Astrocyte (in vitro differentiated cells and primary cell): ENCODE measurements at places on chromosomes 7 and 10. TPM values are rescaled to one million over a fixed set of nuclear protein-coding genes. Genes with fewer than 3 reads are reported as not detected.

DNA sequence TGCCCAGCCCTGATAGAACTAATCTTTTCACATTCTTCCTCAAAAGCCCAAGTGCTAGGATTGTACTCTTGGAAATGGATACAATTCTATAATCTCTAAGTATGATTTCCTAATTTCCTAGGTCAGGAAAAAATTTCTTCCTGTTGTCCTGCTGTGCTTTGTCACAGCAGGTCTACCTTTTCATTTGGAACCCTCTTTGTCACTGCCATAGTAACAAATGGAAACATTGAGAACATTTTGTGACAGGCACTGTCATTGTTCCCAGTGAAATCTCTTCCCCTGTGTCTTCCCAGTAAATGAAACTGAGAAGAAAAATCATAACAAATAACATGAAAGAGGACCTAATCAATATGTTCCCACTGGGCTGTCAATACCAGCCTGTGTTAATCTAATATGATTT is 150.9 kb upstream of the KAT6B start:
- no peak overlapping the region for H3K27ac ChIP-seq
- no peak for DNase-seq

GRCh38 chr7:23268167-23268566 is 21.6 kb downstream of the GPNMB start:
- DNase-seq: no peak
- H3K27ac ChIP-seq: no peak overlapping the region

DNA sequence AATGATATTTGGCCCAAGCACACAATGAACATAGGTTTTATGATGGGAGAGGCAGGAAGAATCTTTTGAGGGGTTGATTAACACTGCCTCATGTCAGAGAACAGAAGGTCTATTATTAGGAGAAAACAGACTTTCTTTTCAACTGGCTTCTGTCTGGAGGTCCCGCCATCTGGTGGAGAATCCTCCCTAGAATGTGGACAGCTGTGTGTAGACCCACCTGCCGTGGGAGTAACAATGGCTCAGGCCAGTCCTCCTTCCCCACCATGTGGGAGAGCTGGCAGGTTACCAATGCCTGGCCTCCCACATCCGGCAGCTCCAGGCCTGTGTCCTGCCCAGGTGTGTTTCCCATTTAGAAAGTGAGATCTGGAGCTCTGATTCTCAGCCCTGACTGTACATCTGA is 70.4 kb upstream of the AOAH start:
- no peaks in the 10 kb centered on the region for H3K36me3 ChIP-seq
- H3K4me1 ChIP-seq: no peaks in the 10 kb centered on the region
- no peak for DNase-seq
- H3K4me3 ChIP-seq: no peak overlapping the region
- H3K27me3 ChIP-seq: no peaks in the 10 kb centered on the region

GRCh38 chr7:157824011-157824818 is 487.4 kb downstream of the DNAJB6 start:
- no peak overlapping the region for H3K27ac ChIP-seq
- H3K36me3 ChIP-seq: no peaks in the 10 kb centered on the region
- H3K4me1 ChIP-seq: no peaks in the 10 kb centered on the region
- no peak for DNase-seq
- no peaks in the 10 kb centered on the region for H3K27me3 ChIP-seq

DNA sequence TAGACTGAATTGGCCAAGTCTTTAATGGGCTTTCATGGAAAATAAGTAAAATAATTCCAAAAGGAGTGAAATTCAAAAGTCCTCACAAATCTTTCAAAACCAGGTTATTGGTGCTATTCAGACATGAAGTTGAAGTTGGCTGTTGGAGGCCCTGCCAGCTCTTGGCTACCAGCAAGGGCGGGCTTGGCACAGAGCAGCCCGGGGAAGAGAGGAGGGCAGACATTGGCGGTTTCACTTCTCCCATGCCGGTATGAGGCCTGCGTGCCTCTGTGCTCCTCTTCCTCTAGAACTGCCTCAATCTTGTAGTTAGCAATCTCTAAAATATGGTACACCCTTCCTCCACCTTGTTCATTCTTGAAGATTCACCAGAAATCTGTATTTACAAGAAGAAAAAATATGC is 16.4 kb upstream of the NPS start:
- H3K36me3 ChIP-seq: no peaks in the 10 kb centered on the region
- no peak for DNase-seq
- no peaks in the 10 kb centered on the region for H3K4me1 ChIP-seq
- H3K4me3 ChIP-seq: no peak overlapping the region

GRCh38 chr10:97408496-97408992 is 7.4 kb upstream of the RRP12 start:
- DNase-seq: no peak
- peaks cover 13% of the 10 kb centered on the region for H3K4me1 ChIP-seq
- H3K36me3 ChIP-seq: no peaks in the 10 kb centered on the region
- H3K27ac ChIP-seq: no peak overlapping the region

GRCh38 chr7:32905175-32905662 is 13.7 kb upstream of the KBTBD2 start:
- DNase-seq: peak; percentile 80
- no peak overlapping the region for H3K27ac ChIP-seq
- no peaks in the 10 kb centered on the region for H3K36me3 ChIP-seq

DNA sequence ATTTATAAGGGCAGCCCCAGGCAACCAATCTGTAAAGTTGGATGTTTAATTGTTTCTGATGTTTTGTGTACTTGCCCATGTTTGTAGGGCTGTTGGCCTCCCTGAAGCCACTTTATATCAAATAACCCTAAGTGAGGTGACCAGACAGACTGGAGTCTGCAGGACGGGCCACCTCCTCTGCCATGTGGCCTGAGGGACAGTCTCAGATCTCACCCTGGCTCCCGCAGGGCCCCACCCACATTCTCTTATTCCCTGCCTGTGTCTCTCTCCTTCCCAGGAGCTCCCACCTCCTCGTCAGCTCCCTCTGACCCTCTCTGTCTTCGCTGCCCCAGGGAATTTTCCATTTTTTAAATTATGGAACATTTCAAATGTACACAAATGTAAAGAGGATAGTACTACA is 9.5 kb upstream of the C10orf71 start:
- H3K27me3 ChIP-seq: peaks cover 2% of the 10 kb centered on the region
- no peak overlapping the region for H3K4me3 ChIP-seq
- no peak overlapping the region for H3K27ac ChIP-seq
- no peaks in the 10 kb centered on the region for H3K4me1 ChIP-seq

DNA sequence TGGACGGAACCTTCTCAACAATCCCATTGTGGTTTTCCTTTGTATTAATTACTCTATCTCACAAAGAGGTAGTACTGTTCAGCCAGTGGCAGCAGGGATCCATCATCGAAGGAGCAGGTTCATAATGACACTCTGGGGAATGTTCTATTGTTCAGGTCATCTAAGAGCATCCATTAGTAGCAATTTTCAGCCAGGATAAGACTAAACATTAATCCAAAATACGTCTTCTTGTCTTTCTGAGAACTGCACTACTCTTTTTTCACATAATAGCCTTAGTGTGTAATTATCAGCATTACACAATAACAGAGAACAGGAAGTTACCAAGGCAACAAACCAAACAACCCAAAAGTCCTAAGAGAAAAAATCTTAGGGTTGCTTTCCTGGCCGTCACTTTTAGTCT is 259.5 kb upstream of the VWC2 start:
- no peak overlapping the region for H3K27ac ChIP-seq
- no peak for DNase-seq
- H3K27me3 ChIP-seq: no peaks in the 10 kb centered on the region
- H3K4me3 ChIP-seq: no peak overlapping the region

DNA sequence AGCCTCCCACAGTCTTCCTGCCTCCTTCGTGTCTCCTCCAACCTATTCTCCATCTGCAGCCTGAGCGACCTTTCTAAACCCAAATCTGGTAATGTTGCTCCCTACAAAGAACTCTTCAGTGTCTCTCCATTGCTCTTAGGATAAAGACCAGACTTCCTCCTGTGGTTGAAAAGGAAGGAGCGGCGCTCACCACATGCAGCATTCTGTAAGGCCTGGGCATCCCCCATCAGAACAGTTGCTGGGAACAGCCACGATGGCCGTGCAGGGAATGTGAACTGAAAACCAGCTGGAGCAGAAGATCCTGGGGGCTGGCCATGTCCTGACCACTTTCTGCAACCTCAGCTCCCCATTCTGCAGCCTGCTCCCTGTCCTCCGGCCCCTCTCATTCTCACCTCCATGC is 237.8 kb upstream of the ZMIZ1 start:
- H3K27ac ChIP-seq: no peak overlapping the region
- DNase-seq: no peak
- H3K27me3 ChIP-seq: peaks cover 4% of the 10 kb centered on the region
- no peak overlapping the region for H3K4me3 ChIP-seq

- no peaks in the 10 kb centered on the region for H3K36me3 ChIP-seq
- DNase-seq: no peak
- H3K27me3 ChIP-seq: peaks cover 4% of the 10 kb centered on the region
- H3K27ac ChIP-seq: no peak overlapping the region
- H3K4me1 ChIP-seq: no peaks in the 10 kb centered on the region
These were observed 15.8 kb downstream of the TSPAN33 start for GRCh38 chr7:129160161-129160905.

DNA sequence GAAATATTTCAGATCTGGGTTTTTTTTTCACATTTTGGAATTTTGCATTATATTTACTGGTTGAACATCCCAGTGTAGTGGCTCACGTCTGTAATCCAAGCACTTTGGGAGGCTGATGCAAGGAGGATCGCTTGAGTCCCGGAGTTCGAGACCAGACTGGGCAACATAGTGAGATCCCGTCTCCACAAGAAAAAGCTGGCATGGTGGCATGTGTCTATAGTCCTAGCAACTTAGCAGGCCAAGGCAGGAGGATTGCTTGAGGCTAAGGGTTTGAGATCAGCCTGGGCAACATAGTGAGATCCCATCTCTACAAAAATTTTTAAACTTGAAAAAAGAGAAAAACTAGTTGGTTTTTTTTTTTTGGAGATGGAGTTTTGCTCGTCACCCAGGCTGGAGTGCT is 6.0 kb downstream of the RFC2 start:
- DNase-seq: no peak
- H3K27me3 ChIP-seq: no peaks in the 10 kb centered on the region
- H3K4me3 ChIP-seq: no peak overlapping the region
- peaks cover 16% of the 10 kb centered on the region for H3K36me3 ChIP-seq

GRCh38 chr7:43039346-43039745 is 73.1 kb upstream of the HECW1 start:
- no peak for DNase-seq
- H3K4me1 ChIP-seq: peaks cover 4% of the 10 kb centered on the region
- H3K27ac ChIP-seq: no peak overlapping the region
- no peak overlapping the region for H3K4me3 ChIP-seq
- no peaks in the 10 kb centered on the region for H3K27me3 ChIP-seq

DNA sequence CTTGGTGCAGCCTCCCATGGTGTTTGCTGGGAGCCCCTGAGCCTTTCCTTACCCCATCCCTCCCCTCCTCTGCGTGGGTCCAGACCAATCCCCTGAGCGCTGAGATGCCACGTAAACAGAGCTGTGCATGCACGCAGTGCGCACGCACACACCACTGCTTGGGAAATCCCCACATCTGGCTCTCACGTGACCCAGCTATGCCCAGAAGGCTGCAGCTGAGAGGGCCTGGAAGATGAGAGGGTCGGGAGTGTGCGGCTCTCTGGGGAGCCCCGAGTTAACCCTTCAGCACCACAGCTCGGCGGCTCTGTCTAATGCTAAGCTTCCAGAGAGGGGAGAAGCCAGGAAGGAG is 177.2 kb downstream of the SH3PXD2A start:
- no peaks in the 10 kb centered on the region for H3K36me3 ChIP-seq
- H3K27ac ChIP-seq: peak overlapping the region; percentile 91
- peaks cover 25% of the 10 kb centered on the region for H3K4me1 ChIP-seq
- H3K27me3 ChIP-seq: no peaks in the 10 kb centered on the region
- H3K4me3 ChIP-seq: no peak overlapping the region
- peak; percentile 90 for DNase-seq

- H3K27ac ChIP-seq: no peak overlapping the region
- H3K4me1 ChIP-seq: no peaks in the 10 kb centered on the region
- no peak for DNase-seq
- H3K27me3 ChIP-seq: no peaks in the 10 kb centered on the region
These were observed 101.6 kb upstream of the SP4 start for GRCh38 chr7:21326241-21326640.

- no peak overlapping the region for H3K27ac ChIP-seq
- DNase-seq: no peak
- H3K36me3 ChIP-seq: no peaks in the 10 kb centered on the region
- no peak overlapping the region for H3K4me3 ChIP-seq
- H3K27me3 ChIP-seq: no peaks in the 10 kb centered on the region
These were observed 32.8 kb downstream of the CPED1 start for GRCh38 chr7:121020989-121021969.

DNA sequence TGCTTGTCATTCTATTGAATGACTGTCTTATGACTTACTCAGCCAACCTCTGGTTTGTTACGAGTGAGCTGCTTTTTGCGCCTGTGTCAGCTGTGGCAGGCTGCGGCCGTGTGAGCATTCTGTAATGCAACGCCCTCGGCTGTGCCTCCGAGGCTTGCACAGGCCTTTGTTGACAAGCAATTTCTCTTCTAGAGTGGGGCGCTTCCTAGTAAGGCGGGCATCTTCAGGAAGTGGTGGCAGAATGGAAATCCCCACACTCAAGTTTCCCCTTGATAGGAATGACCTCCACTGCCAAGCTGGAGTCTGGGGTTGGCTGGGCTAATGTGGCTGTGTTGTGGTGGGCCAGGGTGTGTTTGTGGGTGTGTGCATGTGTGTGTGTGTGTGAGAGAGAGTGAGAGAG is 20.2 kb upstream of the TMEM178B start:
- DNase-seq: no peak
- H3K27ac ChIP-seq: no peak overlapping the region
- no peaks in the 10 kb centered on the region for H3K27me3 ChIP-seq
- H3K36me3 ChIP-seq: no peaks in the 10 kb centered on the region

DNA sequence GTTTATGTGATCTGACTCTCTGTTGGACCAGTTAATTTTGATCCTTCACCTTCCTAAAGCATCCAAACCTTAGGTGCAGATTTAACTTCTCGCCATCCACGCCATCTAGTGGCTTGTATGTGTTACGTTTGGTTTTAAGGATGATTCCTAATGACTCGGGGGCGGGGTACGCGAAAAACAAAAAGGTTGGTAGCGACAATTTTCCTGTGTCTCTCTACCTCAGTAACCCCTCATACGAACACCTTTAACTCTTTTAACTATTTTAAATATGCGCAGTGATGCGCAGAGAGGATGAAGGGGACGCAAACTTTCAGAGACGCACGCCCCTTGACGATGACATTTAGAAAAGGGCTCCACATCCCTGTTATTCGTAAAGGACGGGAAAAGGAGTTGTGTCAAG is 714 bp upstream of the KCND2 start:
- peak overlapping the region; percentile 76 for H3K4me3 ChIP-seq
- H3K27me3 ChIP-seq: peaks cover 2% of the 10 kb centered on the region
- no peak overlapping the region for H3K27ac ChIP-seq
- H3K4me1 ChIP-seq: peaks cover 4% of the 10 kb centered on the region
- H3K36me3 ChIP-seq: no peaks in the 10 kb centered on the region
- peak; percentile 33 for DNase-seq

GRCh38 chr10:75525646-75526045 is 94.2 kb downstream of the LRMDA start:
- peaks cover 5% of the 10 kb centered on the region for H3K4me1 ChIP-seq
- H3K27ac ChIP-seq: no peak overlapping the region
- H3K36me3 ChIP-seq: no peaks in the 10 kb centered on the region
- H3K4me3 ChIP-seq: no peak overlapping the region
- peaks cover 4% of the 10 kb centered on the region for H3K27me3 ChIP-seq

NKX1-2 gene
- total RNA-seq: 0.07 TPM in 1 of 2 replicates, not detected in the other

SLC13A4 gene
- total RNA-seq: 0.07 TPM in 1 of 2 replicates, not detected in the other

ATG9B gene
- total RNA-seq: 1.8 and 2.2 TPM in 2 replicates

SMKR1 gene
- not detected in 2 replicates for total RNA-seq

SCART1 gene
- total RNA-seq: 0.43 and 0.50 TPM in 2 replicates

WNT16 gene
- total RNA-seq: 0.07 TPM in 1 of 2 replicates, not detected in the other

CYP3A5 gene
- 0.07 TPM in 1 of 2 replicates, not detected in the other for total RNA-seq

PIK3AP1 gene
- 6.7 and 9.3 TPM in 2 replicates for total RNA-seq

STEAP2 gene
- total RNA-seq: 2.3 and 3.4 TPM in 2 replicates

STAMBPL1 gene
- 1.4 and 1.5 TPM in 2 replicates for total RNA-seq

MMP21 gene
- total RNA-seq: not detected in 2 replicates
